ENCODE measurements at places on chromosomes 4 and X.

GRCh38 chr4:83259586-83259985 is 25.0 kb downstream of the COQ2 start:
- H3K27ac ChIP-seq, result peak overlapping the region; percentile 37
- no peaks in the 10 kb centered on the region for H3K27me3 ChIP-seq
- H3K4me3 ChIP-seq, result peak overlapping the region; percentile 3
- no peak for DNase-seq
- peaks cover 53% of the 10 kb centered on the region for H3K4me1 ChIP-seq

GRCh38 chr4:119663160-119663788 is 34.7 kb upstream of the PDE5A start:
- H3K4me1 ChIP-seq, result no peaks in the 10 kb centered on the region
- DNase-seq, result no peak
- H3K36me3 ChIP-seq, result no peaks in the 10 kb centered on the region
- peaks cover 10% of the 10 kb centered on the region for H3K27me3 ChIP-seq

DNA sequence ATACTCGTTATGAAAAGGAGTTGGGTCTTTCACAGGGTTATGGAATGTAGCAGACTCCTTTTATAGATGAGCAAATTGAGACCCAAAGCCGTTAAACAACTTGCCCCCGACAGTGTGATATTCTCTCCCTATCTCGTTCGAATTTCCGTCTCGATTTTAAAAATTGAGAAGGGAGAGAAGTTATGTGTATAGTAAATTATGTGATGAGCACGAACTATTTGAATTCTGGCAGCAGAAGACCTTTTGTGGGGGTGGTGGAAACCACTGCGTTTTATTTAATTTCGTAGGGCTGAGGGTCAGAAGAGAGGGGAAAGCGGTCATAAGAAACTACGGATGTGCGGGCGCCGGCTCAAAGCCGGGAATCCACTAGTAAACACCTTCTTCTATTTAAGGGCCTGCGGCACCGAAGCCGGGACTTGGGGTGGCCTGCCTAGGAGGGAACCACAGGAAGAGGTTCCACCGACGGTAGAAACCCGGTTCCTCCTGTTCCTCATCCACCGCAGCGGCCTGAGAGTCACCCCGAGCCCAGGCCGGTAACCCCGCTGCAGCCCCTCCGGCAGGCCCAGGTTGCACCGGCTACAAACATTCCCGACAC is 1.5 kb upstream of the DDX3X start:
- H3K27me3 ChIP-seq, result no peaks in the 10 kb centered on the region
- peaks cover 33% of the 10 kb centered on the region for H3K4me1 ChIP-seq
- peaks cover 27% of the 10 kb centered on the region for H3K36me3 ChIP-seq
- H3K27ac ChIP-seq, result peak overlapping the region; percentile 99

DNA sequence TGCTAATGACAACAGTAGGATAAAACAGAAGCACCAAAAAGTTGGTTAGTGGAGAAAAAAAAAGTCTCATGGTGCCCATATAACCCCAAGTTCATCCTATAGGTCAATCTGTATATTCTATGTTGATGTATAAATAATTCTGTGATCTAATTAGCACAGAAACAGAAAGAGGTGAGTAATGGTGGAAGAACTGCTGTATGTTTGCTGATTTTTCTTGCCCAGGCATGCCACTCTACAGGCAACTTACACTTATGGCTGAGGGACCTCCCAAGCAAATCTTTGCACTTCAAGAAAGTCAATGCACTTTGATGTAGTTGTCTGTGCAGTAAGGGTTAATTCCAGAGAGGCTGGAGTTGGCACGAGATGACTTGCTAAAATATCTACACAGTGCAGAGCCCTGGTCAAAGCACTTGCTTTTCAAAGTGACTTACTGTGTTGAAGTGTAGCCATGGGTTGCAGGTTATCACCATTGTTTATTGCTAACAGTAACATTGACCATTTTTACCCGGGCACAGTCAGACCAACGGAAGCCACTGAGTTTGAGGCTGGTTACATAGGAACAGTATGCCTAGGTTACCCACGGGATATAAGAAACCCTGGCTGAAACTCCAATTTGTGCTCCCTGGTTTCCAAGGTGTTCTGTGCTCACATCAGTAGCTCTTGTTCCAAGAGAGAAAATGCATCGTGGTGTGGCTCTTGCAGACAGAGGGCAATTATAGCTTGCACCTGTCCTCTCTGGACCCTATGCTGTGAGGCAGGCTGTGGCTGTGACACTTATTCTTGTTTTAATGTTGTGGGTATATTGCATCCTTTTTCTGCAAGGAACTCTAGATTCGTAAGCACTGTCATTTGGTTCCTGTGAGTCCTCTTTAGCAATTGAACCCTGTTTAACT is 141.3 kb upstream of the FTHL17 start:
- DNase-seq, result no peak
- H3K27ac ChIP-seq, result no peak overlapping the region
- peaks cover 8% of the 10 kb centered on the region for H3K4me1 ChIP-seq
- no peak overlapping the region for H3K4me3 ChIP-seq
- peaks cover 3% of the 10 kb centered on the region for H3K36me3 ChIP-seq

DNA sequence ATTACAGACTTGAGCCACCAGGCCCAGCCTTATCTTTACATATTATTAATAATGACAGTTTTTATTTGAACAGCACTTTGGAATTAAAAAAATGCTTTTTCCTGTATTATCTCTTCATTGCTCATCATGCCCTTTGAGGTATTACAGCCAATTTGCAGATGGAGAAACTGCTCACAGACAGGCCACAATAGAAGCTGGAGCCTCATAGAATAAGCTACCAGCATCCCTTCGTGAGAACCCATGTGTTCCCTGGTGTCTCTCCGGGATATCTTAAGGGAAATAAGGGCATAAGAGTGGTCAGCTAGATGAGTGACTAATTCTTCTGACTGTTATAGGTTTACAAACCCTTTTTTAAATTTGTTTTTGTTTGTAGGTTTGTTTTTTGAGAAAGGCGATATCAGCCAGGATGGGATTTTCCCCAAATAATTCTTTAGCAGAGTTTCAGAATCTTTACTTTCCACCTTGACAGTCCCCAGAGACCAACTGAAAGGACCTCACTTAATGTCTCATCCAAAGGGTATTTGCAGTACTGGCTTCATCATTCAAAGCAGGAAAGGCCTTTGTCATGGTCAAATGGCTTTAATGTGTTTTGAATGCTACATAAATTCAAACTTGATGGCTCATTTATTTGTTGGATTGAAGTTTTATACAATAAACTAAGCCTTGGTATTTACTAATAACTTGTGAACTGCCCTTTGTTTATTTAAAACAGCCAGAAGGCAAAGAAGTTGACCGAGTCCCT is 48.0 kb upstream of the SOD3 start:
- no peak for DNase-seq
- no peak overlapping the region for H3K4me3 ChIP-seq
- no peak overlapping the region for H3K27ac ChIP-seq

DNA sequence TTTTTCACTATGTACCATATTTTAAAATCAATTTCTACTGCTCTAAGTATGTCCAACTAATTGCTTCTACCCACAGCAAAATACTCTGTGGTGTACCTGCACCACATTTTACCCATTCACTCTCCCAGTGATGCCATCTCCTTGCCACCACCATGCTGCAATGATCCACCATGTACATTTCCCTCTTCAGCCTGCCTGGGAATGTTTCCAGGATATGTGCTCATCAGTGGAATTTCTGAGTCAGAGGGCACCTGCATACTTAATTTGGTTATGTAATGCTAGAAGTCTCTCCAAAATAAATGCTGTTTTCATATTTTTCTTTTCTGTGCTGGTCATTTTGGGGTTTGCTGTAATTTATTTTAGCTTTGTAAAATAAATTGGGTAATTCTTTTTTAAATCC is 33.2 kb upstream of the OCIAD2 start:
- no peaks in the 10 kb centered on the region for H3K36me3 ChIP-seq
- peaks cover 12% of the 10 kb centered on the region for H3K27me3 ChIP-seq
- H3K4me1 ChIP-seq, result no peaks in the 10 kb centered on the region
- no peak for DNase-seq
- H3K4me3 ChIP-seq, result no peak overlapping the region

DNA sequence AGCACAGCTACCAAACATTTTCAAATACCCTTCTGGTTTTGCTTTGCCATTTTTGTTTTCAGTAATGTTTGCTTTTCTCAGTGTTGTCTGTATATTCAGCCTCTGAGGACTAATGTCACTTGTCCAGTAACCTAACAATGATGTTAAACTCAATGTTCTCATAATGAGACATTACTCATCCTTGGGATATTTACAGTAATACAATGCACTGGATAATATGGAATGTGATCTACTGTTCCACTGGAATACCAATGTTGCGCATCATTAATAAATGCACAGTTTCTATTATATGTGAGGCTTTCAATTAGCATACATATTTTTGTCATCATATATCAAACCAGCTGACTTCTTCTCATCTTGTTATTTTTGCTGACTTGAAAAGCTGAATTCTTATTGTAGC is 259.1 kb downstream of the SH2D1A start:
- H3K4me1 ChIP-seq, result no peaks in the 10 kb centered on the region
- no peak for DNase-seq
- no peaks in the 10 kb centered on the region for H3K27me3 ChIP-seq
- H3K36me3 ChIP-seq, result no peaks in the 10 kb centered on the region
- no peak overlapping the region for H3K27ac ChIP-seq

GRCh38 chr4:39937683-39938268 is 39.9 kb downstream of the PDS5A start:
- peaks cover 63% of the 10 kb centered on the region for H3K4me1 ChIP-seq
- no peak overlapping the region for H3K4me3 ChIP-seq
- peaks cover 12% of the 10 kb centered on the region for H3K36me3 ChIP-seq
- no peaks in the 10 kb centered on the region for H3K27me3 ChIP-seq
- no peak for DNase-seq
- H3K27ac ChIP-seq, result peak overlapping the region; percentile 20

DNA sequence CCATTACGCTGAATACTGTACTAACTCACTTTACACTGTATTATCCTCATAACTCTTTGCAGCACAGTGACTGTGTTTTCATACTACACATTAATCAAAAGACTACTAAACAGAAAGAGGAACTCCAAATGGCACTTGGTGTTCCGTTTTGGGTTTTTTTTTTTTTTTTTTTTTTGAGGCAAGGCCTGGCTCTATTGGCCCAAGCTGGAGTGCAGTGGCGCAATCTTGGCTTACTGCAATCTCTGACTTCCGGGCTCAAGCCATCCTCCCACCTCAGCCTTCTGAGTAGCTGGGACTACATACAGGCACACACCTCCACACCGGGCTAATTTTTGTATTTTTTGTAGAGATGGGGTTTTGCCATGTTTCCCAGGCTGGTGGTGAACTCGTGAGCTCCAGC is 10.7 kb downstream of the KLHL8 start:
- no peaks in the 10 kb centered on the region for H3K27me3 ChIP-seq
- peak; percentile 22 for DNase-seq
- peak overlapping the region; percentile 71 for H3K4me3 ChIP-seq
- H3K36me3 ChIP-seq, result peaks cover 5% of the 10 kb centered on the region
- H3K4me1 ChIP-seq, result peaks cover 20% of the 10 kb centered on the region

DNA sequence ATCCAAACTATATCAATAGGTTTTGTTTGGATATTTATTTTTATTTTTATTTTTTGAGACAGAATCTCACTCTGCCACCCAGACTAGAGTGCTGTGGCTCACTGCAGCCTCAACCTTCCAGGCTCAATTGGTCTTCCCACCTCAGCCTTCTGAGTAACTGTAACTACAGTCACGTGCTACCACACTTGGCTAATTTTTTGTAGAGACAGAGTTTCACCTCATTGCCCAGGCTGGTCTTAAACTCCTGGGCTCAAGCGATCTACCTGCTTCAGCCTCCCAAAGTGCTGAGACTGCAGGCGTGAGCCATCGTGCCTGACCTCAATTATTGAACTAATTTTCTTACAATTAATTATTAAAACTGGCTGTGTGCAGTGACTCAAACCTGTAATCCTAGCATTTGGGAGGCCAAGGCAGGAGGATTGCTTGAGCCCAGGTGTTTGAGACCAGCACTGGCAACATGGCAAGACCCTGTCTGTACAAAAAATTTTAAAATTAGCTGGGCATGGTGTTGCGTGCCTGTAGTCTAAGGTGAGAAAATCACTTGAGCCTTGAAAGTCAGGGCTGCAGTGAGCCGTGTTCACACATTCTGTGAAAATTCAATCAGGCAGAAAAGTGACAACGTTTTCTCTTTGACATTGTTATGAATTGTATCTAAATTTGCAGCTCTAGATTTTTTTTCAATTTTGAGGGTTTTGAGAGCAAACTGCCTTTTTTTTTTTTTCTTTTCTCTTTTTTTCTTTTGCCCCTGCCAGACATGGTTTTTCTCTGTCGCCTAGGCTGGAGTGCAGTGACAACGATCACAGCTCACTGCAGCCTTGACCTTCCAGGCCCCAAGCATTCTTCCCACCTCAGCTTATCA is 66.0 kb downstream of the UBE2K start:
- H3K4me3 ChIP-seq, result no peak overlapping the region
- DNase-seq, result no peak
- no peaks in the 10 kb centered on the region for H3K27me3 ChIP-seq
- H3K27ac ChIP-seq, result peak overlapping the region; percentile 69

GRCh38 chr4:108446556-108446955 is 173.8 kb upstream of the RPL34 start:
- H3K4me1 ChIP-seq, result no peaks in the 10 kb centered on the region
- no peak overlapping the region for H3K27ac ChIP-seq
- H3K27me3 ChIP-seq, result peaks cover 5% of the 10 kb centered on the region
- no peak for DNase-seq
- H3K4me3 ChIP-seq, result no peak overlapping the region

DNA sequence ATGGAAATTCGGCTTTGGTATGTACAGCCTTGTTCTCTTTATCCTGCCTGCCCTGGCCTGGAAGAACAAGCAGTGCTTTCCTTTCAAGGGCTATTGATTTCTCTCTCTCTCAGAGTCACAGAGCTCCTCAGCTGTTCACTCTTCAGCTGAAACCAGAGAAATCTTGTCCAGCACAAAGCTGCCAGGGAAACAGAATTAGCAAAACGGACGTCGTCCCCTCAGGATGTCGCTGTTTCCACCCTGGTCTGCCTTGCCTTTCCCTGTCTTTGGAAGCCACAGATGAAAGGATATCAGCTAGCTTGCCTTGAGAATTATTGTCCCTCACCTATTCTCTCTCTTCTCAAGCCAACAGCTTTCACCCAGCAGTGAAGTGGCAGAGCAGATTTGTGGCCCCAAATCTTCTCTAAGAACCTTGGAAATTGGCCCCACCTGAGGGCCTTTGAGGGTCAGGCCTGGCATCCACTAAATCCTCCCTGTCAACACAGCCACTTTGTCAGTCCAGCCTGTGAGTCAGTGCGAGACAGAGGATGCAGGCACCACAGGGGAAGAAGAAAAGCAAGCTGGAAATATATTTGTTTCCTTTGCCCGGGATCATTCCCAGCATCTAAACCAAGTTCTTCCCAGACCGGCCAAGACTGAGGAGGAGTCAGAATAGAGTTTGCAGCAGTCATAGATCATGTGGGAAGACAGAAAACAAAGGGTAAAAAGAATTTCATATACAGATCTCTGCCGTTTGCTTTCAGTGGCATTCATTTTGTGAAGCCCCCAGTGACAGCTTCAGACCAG is 63.8 kb upstream of the MTM1 start:
- H3K4me1 ChIP-seq, result no peaks in the 10 kb centered on the region
- no peaks in the 10 kb centered on the region for H3K36me3 ChIP-seq
- no peak overlapping the region for H3K27ac ChIP-seq
- DNase-seq, result no peak
- H3K4me3 ChIP-seq, result no peak overlapping the region

GRCh38 chr4:121877041-121877773 is 6.9 kb upstream of the BBS7 start:
- H3K27me3 ChIP-seq, result peaks cover 31% of the 10 kb centered on the region
- no peaks in the 10 kb centered on the region for H3K36me3 ChIP-seq
- H3K4me1 ChIP-seq, result no peaks in the 10 kb centered on the region
- H3K27ac ChIP-seq, result no peak overlapping the region
- no peak overlapping the region for H3K4me3 ChIP-seq
- DNase-seq, result no peak

- no peak overlapping the region for H3K27ac ChIP-seq
- H3K4me3 ChIP-seq, result no peak overlapping the region
- no peaks in the 10 kb centered on the region for H3K4me1 ChIP-seq
Observed at GRCh38 chr4:109012286-109012880, 249.5 kb upstream of the ETNPPL start.
